ENCODE measurements at places on chromosomes 5 and 9.

- DNase-seq: peak; percentile 40
Observed at GRCh38 chr5:2207416-2208238, 324.9 kb upstream of the IRX4 start.

DNA sequence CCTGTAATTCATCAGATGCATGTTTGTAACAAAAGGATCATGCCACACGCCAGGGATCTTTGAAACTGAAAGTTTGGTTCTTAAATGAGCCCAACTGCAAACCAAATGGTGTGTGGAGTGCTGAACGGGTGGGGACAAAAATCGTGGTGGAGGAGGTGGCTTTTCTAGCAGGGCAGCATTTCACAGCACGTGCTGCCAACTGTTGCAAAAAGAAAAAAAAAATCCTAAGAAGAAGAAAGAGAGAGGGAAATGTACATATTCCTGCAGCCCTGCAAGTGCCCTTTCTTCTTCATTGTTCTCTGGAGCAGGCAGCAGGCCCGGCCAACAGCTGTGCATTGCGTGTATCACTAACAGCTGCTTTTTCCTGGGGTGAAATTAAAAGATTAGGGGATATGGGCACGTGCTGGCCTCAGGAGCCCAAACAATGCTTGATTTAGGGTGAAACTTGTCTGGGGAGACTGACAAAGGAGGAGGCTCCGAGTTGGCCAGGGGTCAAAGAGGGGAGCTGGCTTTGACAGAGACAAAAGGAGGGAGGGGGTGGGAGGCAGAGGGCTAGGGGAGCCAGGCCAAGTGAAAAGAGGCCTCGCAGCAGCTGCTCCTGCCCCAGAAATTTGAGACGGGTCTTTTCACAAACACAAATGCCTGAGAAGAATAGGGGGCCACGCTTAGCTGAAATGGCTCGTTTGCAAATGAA lies 73.0 kb downstream of the GADD45G start:
- no peak for DNase-seq

DNA sequence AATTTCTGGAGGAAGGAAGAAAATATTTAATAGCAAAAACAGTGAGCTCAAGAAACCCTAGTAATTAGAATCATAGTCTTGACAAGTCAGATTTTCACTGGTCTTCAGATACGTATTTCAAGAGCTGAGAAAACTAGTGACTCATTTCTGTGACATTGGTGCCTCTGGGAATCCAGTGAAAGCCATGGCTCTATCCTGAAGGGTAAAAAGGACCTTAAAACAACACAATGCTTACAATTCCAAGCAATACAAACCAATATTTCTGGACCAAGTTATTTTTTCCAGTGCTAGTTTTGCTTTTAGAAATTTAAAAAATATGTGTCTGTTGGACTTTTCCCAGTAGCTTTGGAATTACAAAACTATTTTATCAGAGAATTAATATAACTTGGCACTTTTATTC lies 140.3 kb downstream of the LPAR1 start:
- DNase-seq: no peak

DNA sequence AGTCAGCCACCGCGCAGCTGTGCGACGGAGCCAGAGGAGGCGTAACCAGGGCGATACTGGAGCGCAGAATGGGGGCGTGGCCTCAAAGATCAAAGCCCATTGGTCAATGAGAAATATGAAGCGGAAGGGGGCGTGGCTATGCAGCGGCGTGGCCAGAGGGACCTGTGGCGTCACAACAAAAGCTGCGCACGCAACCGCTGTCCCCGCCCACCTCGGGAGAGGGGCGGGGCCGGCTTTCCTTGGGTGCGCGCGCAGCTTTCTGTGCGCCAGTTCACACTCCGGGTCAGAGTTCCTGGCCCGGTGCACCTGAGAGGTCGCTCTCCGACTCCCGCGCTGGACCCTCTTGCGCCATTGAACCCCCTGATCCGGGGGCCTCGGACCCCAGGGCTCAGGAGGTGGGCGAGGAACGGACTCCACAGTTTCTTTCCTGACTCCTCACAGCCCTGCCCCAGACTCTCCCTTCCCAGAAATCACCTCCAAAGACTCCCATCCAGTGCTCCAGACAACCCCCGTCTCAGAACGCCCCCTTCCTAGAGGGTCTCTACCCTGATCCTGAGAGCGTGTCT lies at the start of gene SWI5:
Gene SWI5 (plus strand): TSS at position 269 of the 566 bp plus-strand sequence.
- peak; percentile 99 for DNase-seq

GRCh38 chr5:1666812-1667588 lies 132.6 kb downstream of the MRPL36 start:
- peak; percentile 60 for DNase-seq

DNA sequence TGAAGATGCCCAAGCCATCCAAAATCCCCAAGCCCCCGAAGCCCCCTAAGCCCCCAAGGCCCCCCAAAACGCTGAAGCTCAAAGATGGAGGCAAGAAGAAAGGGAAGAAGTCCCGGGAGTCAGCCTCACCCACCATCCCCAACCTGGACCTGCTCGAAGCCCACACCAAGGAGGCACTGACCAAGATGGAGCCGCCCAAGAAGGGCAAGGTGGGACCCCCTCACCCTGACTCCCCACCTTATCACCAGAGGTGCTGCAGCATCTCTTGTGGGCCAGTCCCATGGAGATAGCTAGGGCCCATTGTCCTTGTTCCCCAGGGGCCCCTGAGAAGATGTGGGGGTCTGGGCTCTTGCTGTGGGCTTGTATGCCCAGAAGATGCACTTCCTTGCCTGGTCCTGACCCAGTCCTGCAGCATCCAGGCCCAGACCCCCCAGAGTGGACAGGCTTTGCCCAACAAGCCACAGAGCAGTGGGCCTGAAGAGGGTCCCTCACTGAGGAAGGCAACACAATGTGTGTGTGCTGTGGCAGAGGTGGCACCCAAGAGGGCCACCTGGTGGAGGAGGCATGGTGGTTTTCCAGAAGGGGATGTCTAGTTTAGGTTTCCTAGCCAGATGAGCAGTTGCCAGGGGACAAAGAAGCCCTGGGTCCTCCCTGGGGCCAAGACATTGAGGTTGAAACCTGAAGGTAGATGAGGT lies 84.1 kb downstream of the PHF2 start:
- no peak for DNase-seq

GRCh38 chr9:1173211-1173610 lies 123.1 kb downstream of the DMRT2 start:
- no peak for DNase-seq

- DNase-seq: peak; percentile 17
Observed at GRCh38 chr5:171676286-171676944, 109.2 kb upstream of the SMIM23 start.

- DNase-seq: no peak
Observed at GRCh38 chr9:105854783-105855724, 160.7 kb downstream of the TMEM38B start.

DNA sequence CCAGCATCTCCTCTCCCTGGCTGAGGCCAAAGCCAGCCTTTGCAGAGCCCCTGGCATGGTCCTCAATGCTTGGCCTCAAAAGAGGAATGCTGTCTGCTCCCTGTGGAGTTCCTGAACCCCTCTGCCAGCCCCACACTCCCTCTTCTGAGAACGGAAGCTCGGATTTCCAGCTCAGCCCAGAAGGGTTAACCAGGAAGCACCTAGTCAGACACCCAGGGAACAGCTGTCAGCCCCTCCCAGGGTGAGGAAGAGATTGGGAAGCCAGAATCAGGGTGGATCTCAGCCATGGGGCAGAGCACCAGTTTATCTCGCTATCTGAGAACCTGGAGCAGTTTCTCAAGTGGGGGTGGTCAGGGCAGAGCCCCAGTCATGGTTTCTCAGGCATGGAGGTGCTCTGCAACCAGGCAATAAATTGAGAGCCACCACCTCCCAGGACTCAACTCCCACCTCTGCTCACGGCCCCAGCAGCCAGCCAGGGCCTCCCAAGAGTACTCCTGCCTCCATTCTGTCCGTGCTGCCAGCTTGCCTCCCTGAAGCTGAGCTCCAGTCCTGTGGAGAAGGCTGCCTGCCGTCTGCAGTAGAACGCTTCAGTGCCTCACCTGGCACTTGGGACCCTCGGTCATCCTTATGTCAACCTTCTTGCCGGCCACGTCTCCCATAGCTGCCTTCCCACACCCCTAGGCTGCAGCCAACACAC lies 7.6 kb downstream of the FOXE1 start:
- DNase-seq: no peak

- no peak for DNase-seq
Observed at GRCh38 chr9:13508681-13509080, 229.2 kb upstream of the MPDZ start.
